ENCODE measurements at places on chromosomes 13 and 19.
A peak's percentile ranks its signal among the peaks of the same experiment; 100 is the strongest.

DNA sequence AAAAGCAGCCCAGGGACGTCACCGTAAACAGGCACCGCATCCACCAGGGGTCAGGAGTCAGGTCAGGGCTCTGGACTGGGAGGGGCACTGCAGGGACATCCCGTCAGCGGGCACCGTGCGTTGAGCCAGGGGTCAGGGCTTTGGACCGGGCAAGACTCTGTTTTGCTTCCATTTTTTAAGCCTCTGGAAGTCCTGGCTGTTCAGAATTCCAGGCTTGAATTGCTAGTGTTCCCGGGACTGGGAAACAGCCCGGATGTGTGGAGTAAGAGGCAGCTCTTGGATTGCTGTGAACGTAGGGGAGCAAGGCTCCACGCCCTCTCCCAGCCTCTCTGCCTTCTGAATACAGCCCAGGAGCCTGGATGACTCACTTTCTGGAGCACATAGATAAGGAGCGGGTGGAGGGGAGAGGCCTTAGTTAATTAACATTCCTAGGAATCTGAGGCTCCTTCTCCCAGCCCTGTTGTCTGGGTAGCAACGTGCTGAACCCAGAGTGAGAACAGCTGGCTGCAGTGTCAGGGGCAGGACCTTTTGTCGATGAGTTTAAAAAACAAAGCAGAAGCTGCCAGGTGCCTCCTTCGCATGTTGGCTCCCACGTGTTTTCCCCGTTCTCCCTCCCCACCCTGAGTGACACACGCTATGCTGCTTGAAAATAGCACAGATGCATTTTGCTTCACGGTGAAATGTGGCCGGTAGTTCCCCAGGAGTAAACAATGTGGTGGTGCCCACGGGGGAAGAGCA, 21.9 kb downstream of the ATP11A start:
- no peaks in the 10 kb centered on the region for H3K27me3 ChIP-seq
- no peak overlapping the region for H3K4me3 ChIP-seq
- H3K36me3 ChIP-seq, result no peaks in the 10 kb centered on the region
- peaks cover 3% of the 10 kb centered on the region for H3K4me1 ChIP-seq
- no peak overlapping the region for H3K27ac ChIP-seq

GRCh38 chr19:29248332-29248844, 35.4 kb upstream of the UQCRFS1 start:
- no peaks in the 10 kb centered on the region for H3K36me3 ChIP-seq
- H3K4me3 ChIP-seq, result no peak overlapping the region
- H3K27ac ChIP-seq, result no peak overlapping the region
- no peaks in the 10 kb centered on the region for H3K4me1 ChIP-seq

DNA sequence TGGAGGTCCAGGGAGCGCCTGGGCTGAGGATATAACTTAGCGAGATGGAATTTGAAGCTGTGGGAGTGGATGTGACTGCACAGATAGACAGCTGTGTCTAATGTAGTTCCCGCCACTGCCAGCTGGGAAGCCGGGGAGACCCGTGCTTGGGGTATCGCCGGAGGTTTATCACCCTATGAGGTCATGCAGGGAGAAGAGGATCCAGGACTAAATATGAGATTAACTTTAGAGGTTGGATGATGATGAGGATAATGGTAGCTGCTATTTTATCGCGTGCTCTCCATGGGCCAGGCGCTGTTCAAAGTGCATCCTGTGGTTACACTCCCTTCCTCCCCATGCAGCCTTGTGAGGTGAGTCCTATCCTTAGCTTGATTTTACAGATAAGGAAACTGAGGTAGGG, 19.9 kb downstream of the SSC5D start:
- H3K36me3 ChIP-seq, result peaks cover 6% of the 10 kb centered on the region
- no peak overlapping the region for H3K27ac ChIP-seq
- H3K27me3 ChIP-seq, result peaks cover 28% of the 10 kb centered on the region
- H3K4me3 ChIP-seq, result no peak overlapping the region

DNA sequence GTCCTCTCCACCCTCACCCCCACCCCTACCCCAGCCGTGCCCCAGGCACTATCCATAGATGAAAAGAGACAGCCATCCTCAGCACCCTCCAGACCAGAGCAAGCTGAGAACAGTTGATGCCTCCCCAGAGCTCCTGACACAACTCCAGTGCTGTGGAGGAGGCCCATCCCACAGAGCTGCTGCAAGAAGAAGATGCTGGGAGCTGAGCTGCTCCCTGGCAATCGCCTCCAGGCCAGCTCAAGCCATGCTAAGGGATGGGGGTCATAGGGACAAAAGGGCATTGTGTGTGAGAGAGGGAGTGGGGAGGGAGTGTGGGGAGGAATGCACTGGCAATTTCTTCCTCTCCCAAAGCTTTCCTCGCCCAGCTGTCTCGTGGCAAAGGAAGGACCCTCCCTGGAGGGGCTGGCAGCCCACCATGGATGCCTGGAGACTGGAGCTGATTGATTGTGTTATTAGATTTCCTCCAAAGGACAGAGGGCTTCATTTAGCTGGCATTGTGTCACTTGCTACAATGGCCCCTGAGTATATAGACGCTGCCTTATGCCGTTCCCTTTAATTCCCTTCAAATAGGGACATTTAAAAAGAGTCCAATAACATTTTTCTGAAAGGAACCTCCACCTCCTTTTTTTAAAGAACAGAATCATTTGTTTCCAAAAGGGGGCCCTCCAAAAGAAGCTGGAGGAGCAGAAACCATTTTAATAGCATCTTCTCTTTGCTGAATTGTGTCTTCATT, 476.4 kb downstream of the FOXO1 start:
- DNase-seq, result no peak
- H3K36me3 ChIP-seq, result no peaks in the 10 kb centered on the region
- peaks cover 63% of the 10 kb centered on the region for H3K4me1 ChIP-seq
- H3K4me3 ChIP-seq, result no peak overlapping the region

DNA sequence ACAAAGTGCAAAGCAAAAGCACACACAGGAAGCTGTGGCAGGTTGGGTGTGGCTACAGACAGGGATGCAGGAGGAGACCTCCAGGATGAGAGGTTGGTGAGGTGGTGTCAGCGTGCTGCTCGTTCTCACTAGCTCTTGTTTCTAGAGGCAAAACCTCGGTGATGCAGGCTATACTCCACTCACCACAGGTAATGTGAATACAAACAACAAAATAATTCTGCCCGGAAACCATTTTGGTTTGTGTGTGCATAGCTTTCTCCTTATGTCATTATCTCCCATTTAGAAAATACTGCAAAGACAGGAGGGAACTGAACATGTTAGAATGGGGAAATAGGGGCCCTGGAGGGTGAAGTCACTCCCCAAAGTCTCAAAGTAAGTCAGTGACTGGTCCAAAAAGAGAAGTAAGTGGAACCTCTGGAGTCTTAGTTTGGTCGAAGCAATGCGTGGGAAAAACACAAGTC, 9.4 kb downstream of the LCP1 start:
- H3K4me1 ChIP-seq, result peaks cover 95% of the 10 kb centered on the region
- peaks cover 95% of the 10 kb centered on the region for H3K36me3 ChIP-seq
- peak; percentile 88 for DNase-seq
